NCI-H1417 (cell line): ENCODE measurements at places on chromosomes 7 and 10.

DNA sequence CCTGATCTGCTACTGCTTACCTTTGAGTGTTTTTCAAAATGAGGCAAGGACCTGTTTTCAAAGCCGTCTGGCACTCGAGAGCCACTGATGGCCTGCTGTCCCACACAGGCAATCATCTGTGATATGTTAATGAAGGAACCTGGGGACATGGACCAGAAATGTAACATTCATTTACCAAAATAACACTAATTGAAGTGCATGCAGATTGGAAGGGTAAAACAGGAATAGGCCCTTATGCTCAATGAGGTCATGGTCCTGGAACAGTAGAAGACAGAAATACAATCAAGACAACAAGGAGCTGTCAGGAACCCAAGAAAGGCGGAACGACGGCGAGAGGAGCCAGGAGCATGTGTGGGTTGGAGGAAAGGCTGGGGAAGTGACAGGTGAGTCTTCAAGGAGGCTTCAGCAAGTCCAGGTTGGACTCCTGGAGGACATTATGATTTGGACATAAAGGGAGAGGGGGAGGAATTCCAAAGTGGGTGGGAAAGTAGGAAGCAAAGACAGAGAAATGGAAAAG, 28.3 kb downstream of the POLR3A start:
- DNase-seq, result no peak

GRCh38 chr7:16345979-16346958, 75.1 kb downstream of the CRPPA start:
- DNase-seq, result no peak

DNA sequence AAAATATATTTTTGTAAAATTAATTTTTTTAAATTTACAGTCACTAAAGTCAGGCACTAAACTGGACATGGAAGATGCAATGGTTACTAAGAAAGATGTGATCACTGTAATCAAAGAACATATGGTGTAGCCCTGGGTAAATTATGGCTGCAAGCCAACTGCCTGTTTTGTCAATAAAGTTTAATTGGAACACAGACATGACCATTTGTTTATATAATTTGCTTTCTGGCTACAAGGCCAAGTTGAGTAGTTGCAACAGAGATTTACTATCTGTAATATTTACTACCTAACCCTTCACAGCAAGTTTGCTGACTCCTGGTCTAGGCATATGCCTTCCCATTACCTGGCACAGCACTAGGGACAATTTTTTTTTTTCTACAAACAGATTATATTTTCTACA, 448.9 kb downstream of the ADRA2A start:
- no peak for DNase-seq

DNA sequence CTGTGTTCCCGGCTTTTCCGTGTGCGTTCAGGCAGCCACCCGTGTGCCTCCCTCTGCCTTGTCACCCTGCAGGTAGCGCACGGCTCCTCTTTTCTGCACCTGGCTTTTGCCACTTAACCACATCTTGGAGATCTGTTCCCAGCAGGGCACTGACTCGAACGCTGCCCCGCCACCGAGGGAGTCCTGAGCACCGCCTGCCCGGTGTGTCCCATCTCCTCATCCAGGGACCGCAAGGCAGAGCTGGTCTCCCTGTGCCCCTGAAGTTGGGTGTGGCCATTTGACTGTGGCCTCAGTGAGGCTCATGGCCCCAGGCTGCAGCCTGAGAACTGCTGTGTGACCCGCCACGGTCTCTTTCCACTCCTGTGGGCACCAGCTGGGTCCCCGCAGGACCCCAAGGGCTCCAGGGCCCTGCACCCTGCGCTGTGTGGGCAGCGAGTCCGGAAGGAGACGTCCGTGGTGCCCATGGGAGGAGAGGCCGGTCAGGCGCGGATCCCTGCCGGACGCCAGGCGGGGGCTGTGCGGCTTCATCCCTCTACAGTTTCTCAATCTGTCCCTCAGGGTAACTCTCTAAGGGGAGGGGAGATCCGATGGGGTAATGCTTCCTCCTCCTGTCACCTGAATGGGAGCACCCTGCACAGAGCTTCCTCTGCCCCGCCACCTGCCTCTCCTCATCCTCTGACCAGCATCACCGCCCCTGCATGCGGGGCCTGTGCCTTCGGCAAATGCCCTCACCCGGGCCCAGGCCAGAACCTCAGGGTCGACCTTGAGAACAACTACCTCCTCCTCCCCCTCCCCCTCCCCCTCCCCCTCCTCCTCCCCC, 1.8 kb upstream of the INTS1 start:
- DNase-seq, result peak; percentile 71

DNA sequence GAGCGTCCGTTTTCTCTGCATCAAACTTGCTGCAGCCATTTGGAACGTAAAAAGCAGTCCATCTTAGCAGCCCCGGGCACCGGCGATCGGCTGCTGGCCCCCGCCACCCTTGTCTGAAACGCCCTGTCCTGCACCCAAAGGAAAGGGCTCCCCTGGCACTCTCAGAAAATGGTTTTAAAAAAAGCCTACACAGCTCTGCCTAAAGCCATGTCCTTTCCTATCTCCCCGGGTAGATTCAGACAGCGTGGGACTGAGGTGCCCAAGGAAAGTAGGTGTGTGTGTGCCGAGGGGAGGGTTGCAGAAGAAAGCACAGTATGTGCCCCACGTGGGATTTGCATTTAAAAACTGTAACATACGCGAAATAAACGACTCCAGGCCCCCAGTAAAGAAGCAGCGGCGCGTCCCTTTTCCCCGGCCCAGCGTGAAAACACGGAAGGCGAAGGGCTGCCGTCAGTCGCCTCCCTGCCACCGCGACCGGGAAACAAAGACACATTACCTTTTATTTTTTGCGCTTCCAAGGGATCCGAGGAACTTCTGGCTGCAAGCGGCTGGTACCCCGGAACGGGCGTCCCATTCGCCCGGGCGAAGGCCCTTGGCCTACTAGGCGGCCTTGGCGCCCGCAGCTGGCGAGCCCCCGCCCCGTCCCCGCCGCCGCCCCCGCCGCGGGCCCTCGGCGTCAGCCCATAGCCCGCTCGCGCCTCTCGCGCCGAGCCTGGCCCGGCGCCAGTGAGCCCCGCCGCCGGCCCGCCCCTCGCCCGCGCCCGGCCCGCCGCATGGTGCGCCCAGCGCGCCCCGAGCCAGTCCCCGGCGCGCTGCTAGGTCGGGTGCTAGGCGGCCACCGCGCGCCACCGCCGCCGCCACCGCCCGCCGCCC, 304.6 kb downstream of the PRPF18 start:
- peak; percentile 42 for DNase-seq
